Trophoblast cell (in vitro differentiated cells and primary cell): ENCODE measurements at places on chromosomes 4 and X.

DNA sequence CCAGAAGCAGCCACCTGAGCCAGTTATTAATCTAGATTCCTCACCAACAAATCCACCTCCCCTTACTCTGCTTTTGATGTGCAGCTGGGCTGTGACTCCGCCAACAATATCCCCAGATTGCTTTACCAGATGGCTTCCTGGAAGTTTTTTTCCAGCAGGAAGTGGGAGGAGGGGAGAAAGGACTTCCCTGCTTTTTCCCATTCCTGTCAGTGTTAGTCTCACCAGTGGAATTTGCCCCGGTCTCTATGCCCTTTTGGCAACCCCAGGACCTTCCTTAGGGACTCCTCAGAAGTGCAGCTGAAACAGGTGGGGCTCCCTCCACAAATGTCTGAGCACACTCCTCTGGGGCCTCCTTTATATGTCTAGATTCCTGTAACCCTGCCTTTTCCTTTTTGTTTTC is 465.2 kb upstream of the IGFBP7 start:
- H3K27ac ChIP-seq, result no peak overlapping the region
- no peak overlapping the region for H3K4me3 ChIP-seq
- no peaks in the 10 kb centered on the region for H3K27me3 ChIP-seq
- DNase-seq, result no peak

- DNase-seq, result no peak
- no peak overlapping the region for H3K4me3 ChIP-seq
- H3K4me1 ChIP-seq, result no peaks in the 10 kb centered on the region
These were observed 184.8 kb downstream of the GBA3 start for GRCh38 chr4:22877486-22878052.

DNA sequence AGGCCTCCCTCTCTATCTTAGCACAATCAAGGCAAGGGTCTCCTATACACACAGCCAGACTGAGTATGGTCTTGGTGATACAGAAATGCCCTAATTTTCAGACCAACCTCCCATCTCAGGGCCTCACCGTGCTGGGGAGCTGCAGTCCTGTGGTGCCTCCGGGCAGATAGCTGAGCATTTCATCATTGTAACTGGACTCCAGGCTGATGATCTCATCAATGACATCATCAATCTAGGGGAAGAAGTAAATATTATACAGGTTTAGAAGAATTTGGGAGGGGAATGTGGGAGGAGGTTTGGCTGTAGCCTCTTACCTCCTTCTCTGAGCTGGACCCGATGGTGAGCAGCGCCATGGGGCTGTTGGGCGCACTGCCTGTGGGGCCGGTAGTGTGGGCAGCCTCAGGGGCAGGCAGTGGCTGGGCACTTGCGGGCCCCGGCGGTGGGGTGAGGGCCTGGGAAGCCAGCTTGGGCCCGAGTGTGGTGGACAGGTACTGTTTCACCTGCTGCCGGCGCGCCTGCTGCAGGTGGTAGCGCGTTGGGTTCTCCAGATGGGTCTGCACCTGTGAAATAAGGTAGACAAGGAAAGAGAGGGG is 5.2 kb downstream of the TFE3 start:
- no peak overlapping the region for H3K4me3 ChIP-seq
- H3K27me3 ChIP-seq, result no peaks in the 10 kb centered on the region
- H3K4me1 ChIP-seq, result peaks cover 21% of the 10 kb centered on the region
- no peak overlapping the region for H3K27ac ChIP-seq

DNA sequence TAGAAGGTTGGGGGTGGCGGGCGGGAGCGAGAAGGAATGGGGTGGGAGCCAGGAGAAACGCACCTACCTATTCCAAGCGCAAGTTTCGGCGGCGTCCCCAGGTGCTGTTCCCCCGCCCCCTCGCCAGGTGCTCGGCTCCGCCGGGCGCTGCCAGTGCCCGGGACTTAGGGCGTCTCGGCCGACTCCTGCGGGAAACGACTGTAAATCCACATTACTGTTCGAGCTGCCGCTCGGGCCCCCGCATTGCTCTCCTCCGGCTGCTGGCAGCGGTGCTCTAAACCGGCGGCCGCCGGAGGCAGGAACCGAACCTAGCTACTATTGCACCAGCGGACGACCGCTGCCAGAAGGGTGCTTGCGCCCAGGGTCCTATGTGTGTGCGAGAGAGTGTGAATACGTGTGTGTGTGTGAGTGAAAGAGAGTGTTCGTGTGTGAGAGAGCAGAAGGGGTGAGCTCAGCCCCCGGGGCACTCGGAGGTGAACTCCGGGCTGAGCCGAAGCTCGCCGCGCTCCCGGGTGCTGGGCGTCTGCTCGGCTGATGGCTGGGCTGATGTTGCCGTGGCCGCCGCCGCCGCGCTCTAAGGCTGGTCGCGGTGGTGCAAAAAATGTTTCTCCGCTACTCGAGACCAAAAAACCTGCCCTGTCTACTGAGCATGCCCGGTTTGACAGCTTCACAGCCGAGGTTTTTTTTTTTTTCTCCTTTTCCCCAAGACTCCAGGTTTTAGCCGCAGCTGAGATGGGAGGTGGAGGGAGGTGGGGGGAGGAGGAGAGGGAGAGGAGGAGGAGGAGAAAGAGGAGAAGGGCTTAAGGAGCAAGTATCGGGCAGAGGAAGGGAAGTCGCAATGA is 115.7 kb upstream of the TEX13C start:
- no peaks in the 10 kb centered on the region for H3K4me1 ChIP-seq
- no peak overlapping the region for H3K27ac ChIP-seq
- no peak for DNase-seq
- peak overlapping the region; percentile 57 for H3K4me3 ChIP-seq
- H3K36me3 ChIP-seq, result no peaks in the 10 kb centered on the region

DNA sequence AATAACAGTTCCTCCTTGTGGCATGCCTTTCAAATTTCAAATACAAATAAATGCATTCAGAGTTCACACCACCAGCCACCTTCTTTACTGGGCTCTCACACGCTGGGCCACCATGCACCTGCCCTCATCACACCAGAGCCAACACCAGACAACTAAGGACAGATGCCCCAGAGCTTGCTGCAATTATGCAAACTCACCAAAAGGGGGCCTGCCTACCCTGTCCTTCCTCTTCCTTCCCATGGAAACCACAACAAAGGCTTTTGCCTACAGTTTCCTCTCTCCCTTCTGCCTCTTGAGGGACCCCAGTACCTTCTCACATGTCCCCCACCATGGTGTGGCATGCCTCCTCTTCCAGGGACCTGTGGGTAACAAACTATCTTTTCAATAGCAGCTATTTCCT is 1333.9 kb upstream of the TENM3 start:
- H3K4me1 ChIP-seq, result no peaks in the 10 kb centered on the region
- no peak overlapping the region for H3K4me3 ChIP-seq
- H3K27me3 ChIP-seq, result no peaks in the 10 kb centered on the region
- H3K36me3 ChIP-seq, result no peaks in the 10 kb centered on the region
- no peak overlapping the region for H3K27ac ChIP-seq
- no peak for DNase-seq

GRCh38 chr4:78940752-78941151 is 1.5 kb upstream of the PAQR3 start:
- no peak overlapping the region for H3K4me3 ChIP-seq
- no peaks in the 10 kb centered on the region for H3K27me3 ChIP-seq
- no peaks in the 10 kb centered on the region for H3K36me3 ChIP-seq
- DNase-seq, result no peak

DNA sequence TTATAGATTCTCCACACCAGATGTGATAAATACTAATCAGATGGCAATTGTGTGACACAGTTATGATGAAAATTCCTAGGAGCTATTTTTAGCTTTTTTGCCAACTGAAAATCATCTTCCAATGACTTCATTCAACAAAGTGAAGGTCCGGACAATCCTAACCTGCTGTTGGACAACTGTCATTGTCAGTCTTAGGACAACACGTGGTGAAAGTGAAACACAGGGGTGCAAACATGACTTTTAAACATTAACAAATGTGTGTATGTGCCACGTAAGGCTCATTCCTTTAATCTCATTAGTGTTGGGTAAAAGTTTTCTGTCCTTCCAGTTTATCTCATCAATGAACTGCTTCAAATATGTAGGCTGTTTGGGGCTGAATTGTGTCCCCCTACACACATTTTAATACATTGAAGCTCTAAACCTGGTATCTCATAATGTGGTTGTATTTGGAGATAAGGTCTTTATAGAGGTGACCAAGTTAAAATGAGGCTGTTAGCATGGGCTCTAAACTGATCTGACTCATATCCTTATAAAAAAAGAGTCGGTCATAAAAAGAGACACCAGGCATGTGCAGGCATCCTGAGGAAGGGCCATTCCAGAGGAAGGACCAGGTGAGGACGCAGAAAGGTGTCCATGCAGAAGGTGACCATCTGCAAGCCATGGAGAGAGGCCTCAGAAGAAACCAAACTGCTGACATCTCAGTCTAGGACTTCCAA is 41.2 kb upstream of the SMAD1 start:
- no peaks in the 10 kb centered on the region for H3K27me3 ChIP-seq
- H3K36me3 ChIP-seq, result no peaks in the 10 kb centered on the region
- no peak overlapping the region for H3K27ac ChIP-seq
- no peaks in the 10 kb centered on the region for H3K4me1 ChIP-seq

DNA sequence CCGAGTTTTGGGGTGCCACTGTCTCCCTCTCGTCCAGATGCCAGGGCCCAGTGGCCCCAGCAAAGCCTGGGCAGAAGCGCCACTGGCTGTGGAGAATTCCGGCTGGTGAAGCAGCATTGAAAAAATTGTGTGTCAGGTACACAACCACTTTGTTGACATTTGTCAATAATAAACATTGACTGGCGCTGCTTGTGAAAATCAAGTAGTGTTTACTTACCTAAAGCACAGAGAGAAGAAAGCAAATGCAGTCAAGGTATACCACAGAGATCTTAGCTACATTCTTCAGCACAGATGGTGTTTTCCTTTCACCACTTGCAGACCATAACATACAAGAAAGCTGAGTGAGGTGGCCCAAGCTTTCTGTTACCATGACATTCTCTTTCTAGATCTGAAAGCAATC is 14.5 kb upstream of the SLC7A11 start:
- H3K27me3 ChIP-seq, result no peaks in the 10 kb centered on the region
- H3K36me3 ChIP-seq, result no peaks in the 10 kb centered on the region
- H3K4me1 ChIP-seq, result peaks cover 2% of the 10 kb centered on the region
- H3K4me3 ChIP-seq, result no peak overlapping the region
- no peak overlapping the region for H3K27ac ChIP-seq

DNA sequence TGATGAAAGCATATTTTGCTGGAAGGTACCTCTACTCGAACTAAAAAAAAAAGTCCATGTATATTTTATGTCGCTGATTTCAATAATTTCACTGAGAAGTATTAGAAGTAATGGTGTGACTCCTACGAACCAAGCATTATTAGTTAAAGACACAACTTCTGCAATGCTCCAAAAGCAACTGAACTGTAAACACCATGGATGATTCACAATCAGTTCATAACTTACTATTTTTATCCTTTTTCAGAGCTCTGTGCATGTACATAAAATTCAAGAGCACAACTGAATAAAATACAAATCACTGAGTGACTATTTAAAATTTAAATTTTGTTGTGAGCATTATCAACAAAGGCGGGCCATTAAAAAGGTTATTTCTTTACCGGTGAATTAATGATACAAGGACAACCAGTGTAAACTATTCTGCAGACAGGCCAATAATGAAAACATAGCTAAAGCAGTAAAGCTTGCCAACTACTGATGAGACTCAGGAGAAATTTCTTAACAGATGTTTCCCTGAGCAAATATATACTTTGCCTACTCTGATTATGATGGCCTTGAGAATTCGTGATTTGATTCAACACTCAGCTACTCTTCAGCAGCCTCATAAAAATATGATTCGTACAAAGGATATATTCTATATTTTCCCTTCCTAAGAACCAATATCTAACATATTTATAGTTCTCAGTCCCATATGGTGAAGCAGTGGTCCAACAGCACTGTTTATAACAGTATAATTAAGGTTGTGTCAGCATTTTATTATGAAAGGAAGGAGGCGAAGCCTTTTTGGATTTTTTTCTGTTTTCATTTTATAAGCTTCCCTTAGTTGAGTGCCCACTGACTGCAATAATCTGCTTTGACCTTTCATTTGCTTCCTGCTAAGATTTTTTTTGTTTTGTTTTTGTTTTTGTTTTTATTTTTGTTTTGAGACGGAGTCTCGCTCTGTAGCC is 62.8 kb upstream of the NEIL3 start:
- H3K27ac ChIP-seq, result no peak overlapping the region
- H3K36me3 ChIP-seq, result no peaks in the 10 kb centered on the region
- DNase-seq, result no peak
- no peak overlapping the region for H3K4me3 ChIP-seq
- H3K27me3 ChIP-seq, result no peaks in the 10 kb centered on the region
- H3K4me1 ChIP-seq, result no peaks in the 10 kb centered on the region

DNA sequence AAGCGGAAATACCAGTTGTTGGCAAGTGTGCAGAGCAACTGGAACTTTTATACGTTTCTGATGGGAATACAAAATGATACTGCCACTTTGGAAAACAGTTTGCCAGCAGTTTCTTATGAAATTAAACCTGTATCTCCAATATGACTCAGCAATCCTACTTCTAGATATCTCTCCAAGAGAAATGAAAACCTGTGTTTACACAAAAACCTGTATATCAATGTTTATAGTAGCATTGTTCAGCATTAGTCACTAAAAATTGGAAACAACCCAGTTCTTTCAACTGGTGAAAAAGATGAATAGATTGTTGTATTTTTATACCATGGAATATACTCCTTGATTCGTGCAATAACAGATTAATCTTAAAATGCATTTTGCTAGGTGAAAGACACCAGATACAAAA is 26.8 kb downstream of the ATP7A start:
- DNase-seq, result no peak
- H3K4me3 ChIP-seq, result no peak overlapping the region
- H3K27me3 ChIP-seq, result no peaks in the 10 kb centered on the region

DNA sequence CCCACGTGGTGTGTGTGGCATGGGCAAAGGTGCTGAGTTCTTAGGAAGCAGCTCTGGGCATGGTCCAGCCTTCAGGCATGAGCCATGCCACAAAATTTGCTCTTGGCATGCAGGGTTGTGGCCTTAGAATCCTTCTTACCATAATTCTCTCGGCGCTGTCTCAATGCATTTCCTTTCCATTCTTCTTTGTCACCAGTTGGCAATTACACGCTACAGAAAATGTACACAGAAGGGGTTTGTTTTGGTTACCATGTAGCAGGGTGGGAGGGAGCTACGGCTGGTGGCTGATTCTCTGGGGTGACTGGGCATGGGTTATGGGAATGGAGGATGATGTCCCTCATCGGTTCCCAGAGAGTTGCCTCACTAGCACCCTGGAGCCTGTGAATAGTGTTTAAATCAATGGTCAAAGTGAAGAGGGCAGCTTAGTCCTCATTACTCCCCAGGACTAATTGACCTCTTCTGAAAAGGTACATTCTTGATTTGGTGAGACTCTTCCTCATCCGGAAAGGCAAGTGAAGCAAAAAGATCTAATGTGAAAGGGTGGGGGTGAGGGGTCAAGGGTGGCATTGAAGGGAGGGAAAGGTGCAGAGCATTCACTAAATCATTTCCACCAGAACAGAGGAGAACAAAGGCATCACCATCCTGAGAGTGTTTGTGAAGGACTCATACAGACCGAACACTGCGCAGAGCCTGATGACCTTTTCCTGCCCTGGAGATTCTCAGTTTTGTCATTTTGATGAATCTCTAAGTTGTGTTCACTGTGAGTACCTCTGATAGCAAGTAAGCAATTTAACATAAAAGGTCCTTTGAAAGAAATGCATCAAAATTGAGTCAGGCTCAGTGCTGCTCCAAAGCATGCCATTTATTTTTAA is 199.8 kb upstream of the SFRP2 start:
- H3K4me3 ChIP-seq, result no peak overlapping the region
- no peak for DNase-seq

- peaks cover 16% of the 10 kb centered on the region for H3K4me1 ChIP-seq
- H3K4me3 ChIP-seq, result no peak overlapping the region
- no peak overlapping the region for H3K27ac ChIP-seq
- no peaks in the 10 kb centered on the region for H3K36me3 ChIP-seq
These were observed 19.6 kb downstream of the ACSL1 start for GRCh38 chr4:184806229-184806550.

- H3K4me1 ChIP-seq, result no peaks in the 10 kb centered on the region
- H3K27me3 ChIP-seq, result no peaks in the 10 kb centered on the region
- DNase-seq, result peak; percentile 83
- H3K36me3 ChIP-seq, result no peaks in the 10 kb centered on the region
These were observed 24.3 kb upstream of the PGM2 start for GRCh38 chr4:37802068-37802666.
